Breast epithelium (tissue), 4 donors: ENCODE measurements at places on chromosomes 4 and X. TPM values are rescaled to one million over a fixed set of nuclear protein-coding genes. Genes with fewer than 3 reads are reported as not detected.

Gene HTR2C
- total RNA-seq = not detected

- H3K4me3 ChIP-seq = no peak overlapping the region
- no peaks in the 10 kb centered on the region for H3K4me1 ChIP-seq
- no peaks in the 10 kb centered on the region for H3K27me3 ChIP-seq
These were observed 317.5 kb upstream of the GRIA3 start for GRCh38 chrX:122866532-122866931.

DNA sequence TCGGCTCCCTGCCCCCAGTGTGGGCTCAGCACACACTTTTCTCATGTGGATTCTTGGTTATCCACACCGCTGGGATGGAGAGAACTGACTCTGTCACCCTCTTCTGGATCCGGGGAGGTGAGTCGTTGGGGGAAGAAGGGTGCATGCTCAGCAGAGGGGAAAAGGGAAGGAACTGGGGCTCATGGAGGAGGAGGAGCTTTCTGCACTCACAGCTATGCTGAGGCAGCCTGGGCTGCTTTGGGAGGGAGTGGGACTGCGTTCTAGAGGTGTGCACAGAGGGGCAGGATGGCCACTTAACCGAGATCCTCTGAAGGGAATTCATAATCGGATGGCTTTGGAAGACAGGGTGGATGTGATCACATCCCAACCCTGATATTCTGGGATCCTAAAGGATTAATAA, 51.6 kb downstream of the RTL5 start:
- no peak overlapping the region for H3K27ac ChIP-seq
- H3K4me1 ChIP-seq = no peaks in the 10 kb centered on the region
- no peaks in the 10 kb centered on the region for H3K36me3 ChIP-seq

- H3K27ac ChIP-seq = no peak overlapping the region
- no peaks in the 10 kb centered on the region for H3K27me3 ChIP-seq
These were observed 45.5 kb downstream of the STAP1 start for GRCh38 chr4:67604029-67604381.

GRCh38 chrX:50726296-50726695, 87.7 kb downstream of the SHROOM4 start:
- no peaks in the 10 kb centered on the region for H3K27me3 ChIP-seq
- H3K4me1 ChIP-seq = no peaks in the 10 kb centered on the region
- H3K27ac ChIP-seq = no peak overlapping the region
- no peak for DNase-seq
